ENCODE measurements at places on chromosomes 5 and 9. TPM values are rescaled to one million over a fixed set of nuclear protein-coding genes. Genes with fewer than 3 reads are reported as not detected.

GRCh38 chr5:158695595-158696330 is 404.0 kb downstream of the EBF1 start:
- H3K4me1 ChIP-seq, result peaks cover 3% of the 10 kb centered on the region
- H3K4me3 ChIP-seq, result no peak overlapping the region
- no peak overlapping the region for H3K27ac ChIP-seq
- no peak for DNase-seq
- H3K36me3 ChIP-seq, result no peaks in the 10 kb centered on the region

DNA sequence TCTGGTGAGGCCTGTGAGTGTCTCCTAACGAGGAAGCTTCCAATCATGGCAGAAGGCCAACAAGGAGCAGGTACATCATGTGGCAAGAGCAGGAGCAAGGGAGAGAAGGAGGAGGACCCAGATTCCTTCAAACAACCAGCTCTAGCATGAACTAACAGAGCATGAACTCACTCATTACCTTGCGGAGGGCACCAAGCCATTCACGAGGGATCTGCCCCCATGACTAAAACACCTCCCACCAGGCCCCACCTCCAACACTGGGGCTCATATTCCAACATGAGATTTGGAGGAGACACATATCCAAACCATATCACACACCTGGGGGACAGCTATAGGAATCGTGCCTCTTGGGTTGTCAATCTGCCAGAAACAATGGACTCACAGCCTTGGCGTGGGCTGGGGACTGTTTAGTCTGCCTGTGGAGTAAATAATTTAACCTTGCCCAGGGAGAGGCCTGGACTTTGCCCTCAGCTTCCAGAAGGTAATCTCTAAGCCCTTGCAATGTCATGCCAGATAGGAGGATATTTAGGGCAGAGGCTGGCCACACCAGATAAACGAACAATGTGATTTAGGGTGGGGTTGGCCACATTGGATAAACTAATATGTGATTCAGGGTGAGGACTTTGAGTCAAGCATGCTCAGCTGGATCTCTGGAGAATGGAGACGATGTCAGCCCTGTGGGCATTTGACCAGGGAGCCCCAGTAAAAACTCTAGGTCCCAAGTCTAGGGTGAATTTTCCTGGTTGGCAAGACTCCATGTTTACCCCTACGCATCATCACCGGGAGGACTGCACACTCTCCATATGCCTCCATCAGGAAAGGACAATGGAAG is 13.6 kb upstream of the VDAC1 start:
- H3K36me3 ChIP-seq, result no peaks in the 10 kb centered on the region
- no peak for DNase-seq
- H3K27ac ChIP-seq, result peak overlapping the region; percentile 39
- no peaks in the 10 kb centered on the region for H3K4me1 ChIP-seq
- H3K27me3 ChIP-seq, result peaks cover 5% of the 10 kb centered on the region
- H3K4me3 ChIP-seq, result no peak overlapping the region

DNA sequence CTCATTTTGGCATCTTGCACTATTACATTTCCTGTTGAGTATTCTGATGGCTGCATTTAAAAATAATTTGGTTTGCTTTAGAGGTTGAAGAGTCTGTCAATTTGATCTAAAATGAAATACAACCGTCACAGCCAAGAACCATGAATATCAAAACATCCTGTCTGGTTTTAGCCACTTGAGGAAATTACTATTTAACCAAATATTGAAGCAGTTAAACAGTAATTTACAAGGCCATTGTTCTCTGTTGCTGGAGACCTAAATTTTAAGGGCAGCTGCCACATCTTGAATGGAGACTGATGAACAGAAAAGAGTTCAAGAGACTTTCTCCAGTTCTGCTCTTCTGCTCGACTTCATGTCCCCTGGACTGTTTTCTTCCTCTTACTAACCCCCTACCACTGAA is 549.4 kb downstream of the LRRC70 start:
- no peak for DNase-seq
- H3K4me1 ChIP-seq, result no peaks in the 10 kb centered on the region
- H3K27ac ChIP-seq, result no peak overlapping the region
- H3K4me3 ChIP-seq, result no peak overlapping the region

Gene FGD3
- 4.8 TPM for total RNA-seq

DNA sequence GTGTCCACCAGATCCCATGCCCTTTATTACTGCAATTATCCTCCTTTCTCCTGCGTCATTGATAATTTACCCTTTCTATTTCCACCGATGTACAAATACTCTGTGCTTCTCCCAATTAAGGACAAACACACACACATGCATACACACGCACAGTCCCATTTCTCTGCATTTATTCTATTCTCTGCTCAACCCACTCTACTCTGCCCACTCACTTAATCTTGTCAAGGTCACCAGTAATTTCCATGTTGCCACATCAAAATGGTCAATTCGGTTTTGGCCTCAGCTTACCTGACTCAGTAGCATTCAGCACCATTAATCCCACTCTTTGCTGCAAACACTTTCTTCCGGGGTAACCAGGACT is 14.6 kb upstream of the STRBP start:
- DNase-seq, result no peak
- no peak overlapping the region for H3K27ac ChIP-seq
- no peaks in the 10 kb centered on the region for H3K4me1 ChIP-seq
- peaks cover 7% of the 10 kb centered on the region for H3K27me3 ChIP-seq

GRCh38 chr5:56671571-56671970 is 143.8 kb upstream of the MAP3K1 start:
- H3K27ac ChIP-seq, result peak overlapping the region; percentile 3
- H3K4me3 ChIP-seq, result no peak overlapping the region
- H3K4me1 ChIP-seq, result peaks cover 28% of the 10 kb centered on the region
- no peaks in the 10 kb centered on the region for H3K27me3 ChIP-seq

Gene PCA3
- total RNA-seq, result not detected

DNA sequence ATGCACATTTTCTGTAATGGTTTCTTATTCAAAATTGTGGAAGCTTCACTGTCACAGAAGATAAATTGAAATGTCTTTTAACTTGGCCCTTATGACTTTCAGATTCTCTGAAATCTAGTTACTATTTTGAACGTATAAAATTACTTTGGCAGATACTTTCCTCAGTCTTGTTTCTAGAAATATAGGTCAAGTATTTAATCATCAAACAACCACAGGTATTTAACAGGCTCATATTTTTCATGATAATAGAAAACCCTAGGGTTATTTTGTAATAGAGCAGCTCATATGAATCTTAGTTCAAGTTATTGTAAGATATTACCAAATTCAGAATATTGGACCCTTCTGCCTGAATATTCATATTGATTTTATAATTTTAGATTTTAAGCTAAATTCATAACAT is 236.0 kb upstream of the CDH18 start:
- H3K27ac ChIP-seq, result no peak overlapping the region
- no peaks in the 10 kb centered on the region for H3K4me1 ChIP-seq
- no peaks in the 10 kb centered on the region for H3K27me3 ChIP-seq
- no peaks in the 10 kb centered on the region for H3K36me3 ChIP-seq

- H3K36me3 ChIP-seq, result no peaks in the 10 kb centered on the region
- no peak for DNase-seq
- H3K4me1 ChIP-seq, result peaks cover 11% of the 10 kb centered on the region
- H3K27me3 ChIP-seq, result no peaks in the 10 kb centered on the region
- H3K4me3 ChIP-seq, result no peak overlapping the region
Observed at GRCh38 chr5:62461561-62461960, 49.0 kb downstream of the IPO11 start.

DNA sequence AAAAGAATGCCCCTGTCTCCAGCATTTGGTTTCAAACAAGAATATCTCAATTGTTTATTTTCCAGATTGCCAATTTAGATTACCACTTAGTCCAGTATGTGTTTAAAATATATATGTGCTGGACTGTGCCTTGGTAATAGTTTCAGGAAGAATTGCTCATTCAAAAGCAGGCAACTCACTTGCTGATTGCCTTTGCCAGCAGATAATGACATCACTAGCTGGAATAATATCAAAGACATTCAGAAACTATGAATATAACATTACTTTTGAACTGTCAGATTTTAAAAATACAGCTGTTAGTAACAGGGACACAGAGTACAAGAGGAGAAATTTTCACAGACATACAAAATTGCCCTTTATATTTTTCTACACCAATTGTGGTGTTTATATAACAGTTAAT is 96.0 kb upstream of the ITGA2 start:
- peaks cover 48% of the 10 kb centered on the region for H3K4me1 ChIP-seq
- H3K4me3 ChIP-seq, result no peak overlapping the region
- H3K36me3 ChIP-seq, result peaks cover 11% of the 10 kb centered on the region

Gene COMMD10
- 14.1 TPM for total RNA-seq

DNA sequence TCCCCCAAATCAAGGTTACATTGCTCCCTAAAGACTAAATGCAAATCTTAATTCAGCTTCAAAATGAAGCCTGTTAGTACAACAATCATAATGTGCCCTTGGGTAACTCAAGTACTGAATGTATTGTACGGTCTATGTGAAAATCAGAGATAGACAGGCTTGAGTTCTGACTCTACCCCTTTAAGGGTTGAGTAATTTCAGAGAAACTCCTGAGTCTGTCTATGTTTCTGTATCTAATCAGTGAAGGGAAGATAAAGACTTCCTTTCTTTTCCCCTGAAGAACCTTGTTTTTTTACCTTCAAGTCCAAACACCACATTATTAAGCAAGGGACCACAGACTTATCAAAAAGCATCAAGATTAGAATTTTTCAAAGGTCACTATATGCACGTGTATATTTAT is 108.2 kb downstream of the MPDZ start:
- no peak for DNase-seq
- H3K27me3 ChIP-seq, result no peaks in the 10 kb centered on the region

GRCh38 chr5:125950012-125950615 is 473.1 kb upstream of the GRAMD2B start:
- no peak overlapping the region for H3K27ac ChIP-seq
- H3K4me3 ChIP-seq, result no peak overlapping the region
- no peak for DNase-seq
- H3K4me1 ChIP-seq, result no peaks in the 10 kb centered on the region
- H3K36me3 ChIP-seq, result no peaks in the 10 kb centered on the region

DNA sequence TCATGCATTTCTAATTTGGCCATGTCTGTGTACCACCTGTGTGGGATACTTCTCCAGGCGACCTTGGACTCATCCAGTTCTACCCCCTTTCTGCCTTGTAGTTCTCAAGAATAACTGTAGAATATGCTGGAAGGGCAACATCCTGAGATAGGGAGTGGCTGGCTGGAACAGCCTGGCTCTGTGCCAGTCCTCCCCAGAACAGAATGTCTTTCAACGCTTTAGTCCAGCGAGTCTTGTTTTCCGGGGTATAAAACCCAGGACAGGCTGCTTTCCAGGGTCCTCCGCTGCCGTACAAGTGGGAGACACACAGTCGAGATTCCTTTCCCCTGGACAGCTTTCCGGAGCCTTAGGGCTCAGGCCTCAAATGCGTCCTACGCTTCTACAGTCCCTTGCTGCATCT is 45.4 kb upstream of the XPA start:
- H3K36me3 ChIP-seq, result no peaks in the 10 kb centered on the region
- no peak overlapping the region for H3K4me3 ChIP-seq
- no peaks in the 10 kb centered on the region for H3K27me3 ChIP-seq
- peaks cover 41% of the 10 kb centered on the region for H3K4me1 ChIP-seq
- no peak for DNase-seq

GRCh38 chr9:110641293-110641692 is 27.3 kb upstream of the MUSK start:
- no peak for DNase-seq
- H3K27ac ChIP-seq, result no peak overlapping the region
- H3K36me3 ChIP-seq, result no peaks in the 10 kb centered on the region
- no peak overlapping the region for H3K4me3 ChIP-seq
- H3K4me1 ChIP-seq, result no peaks in the 10 kb centered on the region

Gene PCDHA1
- not detected for total RNA-seq

GRCh38 chr9:72445306-72445995 is 76.0 kb upstream of the TMC1 start:
- no peak overlapping the region for H3K4me3 ChIP-seq
- no peak overlapping the region for H3K27ac ChIP-seq
- peaks cover 14% of the 10 kb centered on the region for H3K4me1 ChIP-seq
- H3K36me3 ChIP-seq, result no peaks in the 10 kb centered on the region

DNA sequence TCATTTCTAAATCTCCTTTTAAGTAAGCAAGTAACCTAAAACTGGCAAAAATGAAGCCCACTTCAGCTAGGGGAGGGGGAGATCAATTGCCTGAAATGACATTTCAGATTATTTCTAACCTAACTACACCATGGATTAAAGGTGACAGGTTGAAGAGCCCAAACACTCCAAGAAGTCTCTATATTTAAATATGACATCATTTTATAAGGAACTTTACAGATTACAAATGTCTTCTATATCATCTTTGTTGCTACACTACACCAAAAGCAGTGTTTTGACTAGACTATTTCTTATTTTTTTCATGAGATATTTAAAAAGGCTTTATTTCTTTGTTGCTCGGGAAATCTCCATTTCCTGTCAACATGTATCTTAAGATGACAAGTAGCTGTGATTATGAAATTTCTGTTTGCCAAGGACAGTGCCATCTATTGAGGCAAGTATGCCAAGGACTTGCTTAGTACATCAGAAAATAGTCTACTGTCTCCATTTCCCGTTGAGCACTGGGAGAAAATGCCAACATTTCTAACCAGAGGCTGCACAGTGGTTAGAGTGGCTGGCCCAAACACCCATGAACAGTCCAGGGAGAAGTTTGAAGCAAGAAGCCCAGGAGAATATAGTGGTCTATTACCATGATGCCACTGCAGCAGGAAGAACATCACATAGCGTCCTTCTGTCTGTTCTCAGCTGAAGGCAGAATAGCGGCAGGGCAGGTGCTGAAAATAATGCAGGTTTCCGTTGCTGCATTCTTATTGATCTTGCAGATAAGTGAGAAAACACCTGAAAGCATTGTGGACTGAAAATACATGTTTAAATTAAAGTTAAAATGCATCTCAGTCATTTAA is 93.4 kb upstream of the ITGA2 start:
- no peak overlapping the region for H3K4me3 ChIP-seq
- DNase-seq, result no peak
- H3K27me3 ChIP-seq, result no peaks in the 10 kb centered on the region
- no peaks in the 10 kb centered on the region for H3K36me3 ChIP-seq

Gene GABRA1
- not detected for total RNA-seq

Gene LRRC19
- total RNA-seq, result not detected

Gene PCDHGA6
- 0.76 TPM for total RNA-seq

Gene PPP3R2
- not detected for total RNA-seq

DNA sequence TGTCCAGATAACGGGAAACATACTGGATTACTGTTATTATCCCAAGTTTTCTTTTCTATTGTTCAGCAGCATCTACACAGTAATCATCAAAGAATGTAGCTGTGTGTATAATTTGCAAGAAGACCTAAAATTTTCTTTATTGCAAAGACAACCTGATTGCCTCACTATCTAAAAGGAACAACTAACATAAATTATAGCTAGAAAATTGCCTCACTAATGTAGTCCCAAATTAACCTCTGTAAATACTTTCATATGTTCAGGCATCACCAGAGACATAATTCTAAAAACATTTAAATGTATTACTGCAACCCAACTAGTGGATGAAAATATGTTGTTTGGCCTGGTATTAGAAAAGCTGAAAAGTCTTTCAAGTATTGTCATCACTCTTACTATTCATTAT is 275.4 kb downstream of the CDH12 start:
- no peak overlapping the region for H3K4me3 ChIP-seq
- no peaks in the 10 kb centered on the region for H3K36me3 ChIP-seq
- H3K27me3 ChIP-seq, result no peaks in the 10 kb centered on the region
- no peaks in the 10 kb centered on the region for H3K4me1 ChIP-seq
- H3K27ac ChIP-seq, result no peak overlapping the region

Gene TAL2
- not detected for total RNA-seq

Gene SPINK7
- total RNA-seq, result 264 TPM

Gene GAPT
- 0.09 TPM for total RNA-seq

Gene HTR1A
- total RNA-seq, result not detected

Gene MAMDC4
- 2.7 TPM for total RNA-seq

Gene LEAP2
- total RNA-seq, result 0.29 TPM

Gene SPATA31C1
- total RNA-seq, result not detected

Gene SLC25A2
- 2.2 TPM for total RNA-seq

Measured in esophagus squamous epithelium (tissue), 5 donors.